ENCODE measurements at places on chromosomes 2 and 18. TPM values are rescaled to one million over a fixed set of nuclear protein-coding genes. Genes with fewer than 3 reads are reported as not detected.

DNA sequence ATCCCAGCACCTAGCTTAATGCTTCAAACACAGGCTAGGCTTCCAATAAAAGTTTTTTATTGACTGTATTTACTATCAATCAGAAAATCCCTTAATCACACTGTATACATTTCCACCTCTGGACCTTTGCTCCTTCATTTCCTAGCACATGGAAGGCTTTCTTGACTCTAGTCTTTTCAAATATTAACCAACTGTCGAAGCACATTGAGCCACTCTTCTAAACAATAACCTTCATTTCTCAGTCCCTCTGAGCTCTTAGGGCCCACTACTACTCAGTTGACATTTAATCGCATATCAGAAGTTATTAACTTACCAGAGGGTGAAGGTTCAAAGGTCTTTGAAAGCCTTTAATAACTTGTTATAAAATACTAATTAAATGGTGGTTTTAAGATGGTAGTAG is 37.4 kb downstream of the CERKL start:
- no peaks in the 10 kb centered on the region for H3K27me3 ChIP-seq
- no peak for DNase-seq
- no peak overlapping the region for H3K4me3 ChIP-seq
- no peaks in the 10 kb centered on the region for H3K36me3 ChIP-seq
- H3K4me1 ChIP-seq = no peaks in the 10 kb centered on the region
- H3K27ac ChIP-seq = no peak overlapping the region

DNA sequence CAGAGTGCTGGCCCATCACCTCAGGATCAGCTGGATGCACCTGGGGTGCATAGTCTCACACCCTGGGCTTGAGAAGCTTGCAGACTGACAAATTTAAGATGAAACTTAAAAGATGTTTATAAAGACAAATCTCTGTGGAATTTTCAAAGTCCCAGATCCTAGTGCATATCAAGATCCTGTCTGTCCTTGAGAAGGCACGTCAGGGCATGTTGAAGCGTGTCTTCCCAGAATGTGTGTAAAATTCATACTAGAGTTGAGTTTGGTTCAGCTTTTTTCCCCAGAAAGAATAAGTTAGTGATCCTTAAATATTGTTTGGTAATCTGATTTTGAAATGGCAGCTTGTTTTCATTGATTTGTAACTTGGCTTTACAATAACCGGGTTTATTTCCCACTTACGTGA is 27.5 kb downstream of the INSIG2 start:
- H3K4me3 ChIP-seq = no peak overlapping the region
- no peaks in the 10 kb centered on the region for H3K36me3 ChIP-seq
- peaks cover 10% of the 10 kb centered on the region for H3K4me1 ChIP-seq
- no peak overlapping the region for H3K27ac ChIP-seq

The MAP2 gene
- total RNA-seq = 15.9 TPM

The CFAP221 gene
- total RNA-seq = 0.29 TPM

DNA sequence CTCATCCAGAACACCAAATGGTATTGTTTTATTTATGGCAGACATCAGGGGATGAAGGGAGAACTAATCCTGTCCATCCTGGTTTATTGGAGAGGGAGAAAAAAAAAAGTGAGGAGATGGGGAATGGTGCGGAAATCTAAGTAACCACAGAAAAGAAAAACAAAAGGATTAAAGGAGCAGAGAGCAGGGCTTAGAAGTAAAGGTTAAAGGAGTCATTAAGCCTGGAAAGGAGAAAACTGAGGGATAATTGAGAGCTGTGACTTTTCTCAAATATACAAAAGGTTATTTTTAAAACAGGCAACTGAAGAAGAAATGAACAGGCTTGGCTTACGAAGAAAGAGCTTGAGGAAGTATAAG is 127.2 kb upstream of the PPP1CB start:
- H3K4me3 ChIP-seq = no peak overlapping the region
- DNase-seq = no peak
- H3K4me1 ChIP-seq = peaks cover 42% of the 10 kb centered on the region
- no peak overlapping the region for H3K27ac ChIP-seq

The FNDC4 gene
- 6.9 TPM for total RNA-seq

DNA sequence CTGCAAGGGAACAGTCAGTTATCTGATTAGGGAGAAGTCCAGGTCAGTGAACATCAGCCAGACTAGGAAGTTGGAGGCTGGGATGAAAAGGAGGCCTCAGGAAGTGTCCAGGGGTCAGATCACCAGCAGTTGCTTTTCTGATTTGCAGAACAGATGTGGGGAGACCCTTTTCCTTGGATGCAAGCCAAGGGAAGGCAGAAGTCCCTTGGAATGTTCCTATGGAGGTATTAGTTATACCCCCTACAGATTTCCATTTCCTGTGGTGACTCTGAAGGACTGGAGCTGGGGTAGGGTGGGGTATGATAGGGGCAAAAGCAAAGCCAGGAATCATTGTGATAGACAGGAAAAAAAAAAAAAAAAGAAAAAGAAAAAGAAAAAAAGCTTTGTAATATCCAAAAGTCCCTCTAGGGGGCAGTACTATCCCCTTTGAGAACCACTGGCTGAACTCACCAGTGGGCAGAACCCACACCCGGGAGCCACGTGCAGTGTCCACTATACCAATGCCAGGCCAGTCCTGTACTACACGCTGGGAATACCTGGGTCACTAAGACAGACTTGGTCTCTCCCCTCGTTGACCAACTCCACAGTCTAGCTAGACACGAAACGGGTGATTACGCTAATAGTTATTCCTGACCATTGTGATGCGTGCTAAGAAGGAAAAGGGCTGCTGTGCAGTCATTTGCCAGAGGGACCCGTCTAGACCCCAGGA is 7.4 kb downstream of the DYSF start:
- H3K27me3 ChIP-seq = peaks cover 13% of the 10 kb centered on the region
- no peaks in the 10 kb centered on the region for H3K36me3 ChIP-seq
- H3K4me3 ChIP-seq = no peak overlapping the region

DNA sequence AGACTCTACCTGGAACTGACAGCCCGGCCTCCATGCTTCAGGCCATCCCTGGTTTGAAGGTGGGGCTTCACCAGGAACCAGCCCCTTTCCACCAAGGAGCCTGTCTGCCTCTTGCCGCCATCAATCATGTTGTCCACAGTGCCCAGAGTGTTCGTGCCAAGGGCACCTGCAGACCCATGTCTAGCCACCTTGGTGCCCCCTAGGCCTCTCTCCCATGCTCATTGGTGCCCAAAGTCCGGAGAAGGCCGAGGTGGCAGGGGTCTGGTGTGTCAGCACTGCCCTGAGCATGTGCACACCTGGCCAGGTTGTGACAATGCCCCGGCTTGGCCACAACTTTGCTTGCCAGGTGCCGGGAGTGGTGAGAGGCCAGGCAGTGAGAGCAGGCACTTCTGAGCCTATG is 114.8 kb downstream of the COPS8 start:
- H3K36me3 ChIP-seq = no peaks in the 10 kb centered on the region
- no peak overlapping the region for H3K27ac ChIP-seq
- H3K4me1 ChIP-seq = peaks cover 69% of the 10 kb centered on the region
- no peak for DNase-seq
- no peak overlapping the region for H3K4me3 ChIP-seq

DNA sequence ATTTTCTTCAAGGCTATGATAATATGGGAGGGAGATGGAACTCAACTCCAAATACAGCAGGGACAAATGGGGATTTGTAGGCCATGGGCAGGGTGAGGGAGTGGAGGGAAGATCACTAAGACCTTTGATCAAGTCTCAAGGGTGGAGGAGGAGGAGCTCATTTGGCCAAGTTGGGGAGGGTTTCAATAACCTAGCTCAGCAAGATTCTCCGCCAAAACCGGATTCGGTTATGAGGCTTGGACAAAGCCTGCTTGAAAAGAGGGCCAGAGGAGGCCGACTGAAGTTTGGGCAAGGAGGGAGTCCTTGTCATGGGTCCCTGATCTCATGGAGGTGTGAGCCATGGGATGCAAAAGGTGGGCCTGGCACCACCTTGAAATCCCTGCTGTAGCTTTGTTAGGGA is 68.8 kb downstream of the TSN start:
- DNase-seq = no peak
- H3K4me3 ChIP-seq = no peak overlapping the region
- H3K27ac ChIP-seq = no peak overlapping the region
- no peaks in the 10 kb centered on the region for H3K36me3 ChIP-seq

DNA sequence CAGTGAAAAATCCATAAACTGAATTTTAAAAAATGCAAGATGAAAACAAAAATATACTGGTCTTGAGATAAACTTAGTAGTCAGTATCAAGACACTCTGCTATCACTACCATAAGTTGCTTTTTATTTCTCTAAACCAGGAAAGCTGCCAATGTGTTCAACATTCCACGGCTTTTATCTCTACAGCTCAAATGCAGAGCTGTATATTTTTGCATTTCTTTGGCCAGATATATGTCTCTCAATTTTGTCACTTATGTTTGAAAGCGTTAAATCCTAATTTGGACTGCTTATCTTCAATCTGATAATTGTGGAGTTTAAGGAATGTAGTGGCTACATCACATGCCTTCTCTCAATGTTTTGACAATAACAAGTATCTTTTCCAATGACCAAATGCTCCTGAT is 609.5 kb downstream of the EPHA4 start:
- peaks cover 11% of the 10 kb centered on the region for H3K4me1 ChIP-seq
- H3K27ac ChIP-seq = no peak overlapping the region
- H3K27me3 ChIP-seq = peaks cover 8% of the 10 kb centered on the region
- no peak overlapping the region for H3K4me3 ChIP-seq
- DNase-seq = peak; percentile 72

The REG1B gene
- not detected for total RNA-seq

The EVX2 gene
- total RNA-seq = not detected

The TYMS gene
- total RNA-seq = 38.7 TPM

The GAD1 gene
- total RNA-seq = 4.7 TPM

GRCh38 chr2:235701206-235701981 is 207.6 kb downstream of the AGAP1 start:
- H3K4me1 ChIP-seq = peaks cover 5% of the 10 kb centered on the region
- H3K4me3 ChIP-seq = no peak overlapping the region
- no peaks in the 10 kb centered on the region for H3K27me3 ChIP-seq
- no peak for DNase-seq

- H3K4me1 ChIP-seq = no peaks in the 10 kb centered on the region
- no peak overlapping the region for H3K4me3 ChIP-seq
- DNase-seq = no peak
- H3K27ac ChIP-seq = no peak overlapping the region
- H3K36me3 ChIP-seq = no peaks in the 10 kb centered on the region
Measured at GRCh38 chr2:49026706-49027105, 127.6 kb downstream of the FSHR start.

The GCG gene
- not detected for total RNA-seq

The NMUR1 gene
- not detected for total RNA-seq

DNA sequence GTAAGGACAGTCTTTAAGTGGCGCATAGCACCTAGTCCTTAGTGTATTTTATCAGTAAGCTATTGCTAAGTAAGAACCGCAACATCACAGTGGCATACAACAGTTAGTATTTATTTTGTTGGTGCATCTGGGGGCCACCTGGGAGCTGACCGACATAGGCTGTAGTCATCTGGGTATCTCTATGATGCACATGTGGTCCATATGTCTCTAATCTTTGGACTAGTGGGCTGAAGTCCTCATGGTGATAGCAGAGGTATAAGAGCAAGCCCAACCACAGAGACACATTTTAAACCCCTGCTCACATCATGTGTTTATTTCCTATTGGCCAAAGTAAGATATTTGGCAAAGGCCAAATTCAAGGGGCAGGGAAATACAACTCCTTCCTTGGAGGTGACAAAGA is 2.9 kb downstream of the CAMKMT start:
- no peak for DNase-seq
- H3K27me3 ChIP-seq = no peaks in the 10 kb centered on the region
- H3K4me1 ChIP-seq = peaks cover 6% of the 10 kb centered on the region
- H3K27ac ChIP-seq = no peak overlapping the region
- H3K36me3 ChIP-seq = no peaks in the 10 kb centered on the region

The AQP12A gene
- not detected for total RNA-seq

The GYPC gene
- total RNA-seq = 26.5 TPM

GRCh38 chr18:47602273-47602897 is 328.1 kb downstream of the SMAD2 start:
- H3K4me1 ChIP-seq = no peaks in the 10 kb centered on the region
- DNase-seq = no peak
- no peak overlapping the region for H3K27ac ChIP-seq
- no peak overlapping the region for H3K4me3 ChIP-seq

DNA sequence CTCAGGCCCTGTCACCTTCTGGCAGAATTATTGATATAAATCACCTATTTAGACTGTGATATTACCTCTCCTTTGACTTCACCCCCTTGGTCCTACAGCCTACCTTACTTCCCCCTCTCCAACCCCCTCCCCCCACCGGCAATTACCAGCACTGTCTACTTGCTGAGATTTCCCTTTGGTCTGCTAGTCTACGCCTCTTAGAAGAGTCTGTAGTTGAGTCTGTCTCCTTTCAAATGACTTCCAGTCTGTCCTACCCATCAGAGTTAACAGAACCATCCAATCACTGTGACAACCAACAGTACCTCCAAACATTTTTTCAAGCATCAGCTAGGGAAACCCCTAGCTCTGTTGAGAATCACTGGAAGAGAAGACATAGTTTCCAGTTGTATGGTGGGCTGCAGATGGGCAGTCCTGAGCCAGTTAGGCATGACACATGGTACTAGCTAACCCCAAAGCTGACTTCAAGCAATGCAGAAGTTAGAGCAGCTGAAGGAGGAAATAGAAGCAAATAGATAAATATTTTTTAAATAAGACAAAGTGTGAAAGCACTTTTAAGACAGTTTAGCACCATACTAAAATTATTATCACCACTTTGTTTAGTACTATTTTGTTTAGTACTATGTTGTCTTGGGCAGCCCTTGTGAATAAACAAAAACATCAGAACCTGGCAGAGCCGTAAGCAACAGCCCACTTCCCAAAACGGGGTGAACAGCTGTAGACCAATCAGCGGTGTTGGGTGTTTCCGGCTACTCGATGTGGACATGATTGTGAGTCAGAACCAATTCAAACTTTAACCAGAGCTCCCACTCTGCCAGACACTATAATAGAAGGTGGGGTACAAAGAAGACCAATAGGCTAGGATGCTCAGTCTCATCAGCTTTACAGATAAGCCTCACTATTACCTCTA is 2.7 kb upstream of the ASNSD1 start:
- no peak overlapping the region for H3K4me3 ChIP-seq
- no peak for DNase-seq
- H3K4me1 ChIP-seq = peaks cover 10% of the 10 kb centered on the region
- H3K27me3 ChIP-seq = no peaks in the 10 kb centered on the region

DNA sequence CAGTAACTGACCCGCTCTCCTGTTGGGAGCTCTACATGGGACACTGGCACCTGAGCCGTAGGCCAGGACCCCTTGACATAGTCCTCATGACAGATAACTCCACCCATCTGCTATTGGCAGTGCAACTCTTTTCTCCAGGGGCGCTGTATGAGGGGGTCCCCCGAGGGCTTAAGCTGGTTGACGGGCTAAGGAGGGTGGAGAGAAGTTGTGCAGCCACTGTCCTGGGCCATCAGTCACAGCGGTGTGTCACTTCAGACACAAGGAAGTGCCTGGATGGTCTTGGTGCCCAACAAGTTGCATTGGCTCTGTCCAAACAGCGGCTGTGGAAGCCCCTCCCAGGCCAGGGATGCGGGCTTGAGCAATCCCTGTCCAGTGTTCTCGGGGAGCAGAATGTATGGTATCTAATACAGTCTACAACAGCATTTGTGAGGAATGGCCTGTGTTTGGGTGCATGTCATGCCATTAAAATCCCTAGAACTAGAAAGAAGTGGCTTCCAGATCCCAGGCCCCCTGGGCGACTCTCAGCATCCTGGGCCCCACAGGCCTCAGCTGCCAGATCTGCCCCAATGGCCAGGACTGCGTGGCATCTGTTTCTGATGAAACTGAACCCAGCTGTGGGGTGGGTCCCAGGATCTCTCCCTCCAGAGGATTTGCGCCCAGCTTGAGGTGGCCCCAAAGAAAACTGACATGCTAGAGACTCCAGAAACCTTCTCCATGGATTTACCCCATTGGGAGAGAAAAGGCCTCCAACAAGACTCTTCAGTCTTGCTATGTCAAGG is 23.3 kb downstream of the TTC32 start:
- H3K27ac ChIP-seq = no peak overlapping the region
- no peak overlapping the region for H3K4me3 ChIP-seq
- no peaks in the 10 kb centered on the region for H3K27me3 ChIP-seq

The ABHD1 gene
- total RNA-seq = not detected

Measured in astrocyte (in vitro differentiated cells and primary cell).